Stimulated activated CD8-positive, alpha-beta memory T cell treated with anti-CD3 and anti-CD28 coated beads, Interleukin-4, amount 100 ng/mL, for 1 hour (primary cell): ENCODE measurements at places on chromosomes 3 and 15.

- DNase-seq = no peak
Observed at GRCh38 chr3:108159105-108159504, 63.1 kb downstream of the IFT57 start.

GRCh38 chr3:65988411-65989180 is 50.1 kb downstream of the MAGI1 start:
- DNase-seq = no peak

GRCh38 chr15:80153900-80154299 is 1.1 kb downstream of the FAH start:
- no peak for DNase-seq

- no peak for DNase-seq
Observed at GRCh38 chr3:156483426-156483825, 71.5 kb downstream of the SSR3 start.

DNA sequence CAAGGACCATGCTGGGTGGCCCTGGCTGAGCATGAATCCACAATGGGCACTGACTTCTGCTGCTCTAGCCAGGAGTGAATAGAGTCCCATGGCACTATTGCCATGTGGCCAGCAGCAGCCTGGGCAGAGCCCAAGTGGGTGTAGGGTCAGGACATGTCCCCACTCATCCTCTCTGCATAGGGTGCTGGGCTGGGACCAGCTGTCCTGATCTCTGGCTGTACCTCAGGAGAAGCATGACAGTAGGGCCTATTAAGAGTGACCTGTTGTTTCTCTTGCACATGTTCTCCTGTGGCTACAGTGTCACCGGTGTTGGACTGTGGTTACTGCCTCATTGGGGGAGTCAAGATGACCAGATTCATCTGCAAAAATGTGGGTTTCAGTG is 46.9 kb downstream of the DLEC1 start:
- DNase-seq = no peak

- DNase-seq = no peak
Observed at GRCh38 chr15:69794645-69795469, 302.9 kb downstream of the TLE3 start.

GRCh38 chr3:30292192-30292893 is 314.1 kb upstream of the TGFBR2 start:
- DNase-seq = no peak

- no peak for DNase-seq
Observed at GRCh38 chr15:37789881-37790280, 144.6 kb upstream of the TMCO5A start.

- no peak for DNase-seq
Observed at GRCh38 chr15:62208884-62209283, 43.8 kb upstream of the C2CD4B start.
